ENCODE measurements at places on chromosomes 16 and 17.

DNA sequence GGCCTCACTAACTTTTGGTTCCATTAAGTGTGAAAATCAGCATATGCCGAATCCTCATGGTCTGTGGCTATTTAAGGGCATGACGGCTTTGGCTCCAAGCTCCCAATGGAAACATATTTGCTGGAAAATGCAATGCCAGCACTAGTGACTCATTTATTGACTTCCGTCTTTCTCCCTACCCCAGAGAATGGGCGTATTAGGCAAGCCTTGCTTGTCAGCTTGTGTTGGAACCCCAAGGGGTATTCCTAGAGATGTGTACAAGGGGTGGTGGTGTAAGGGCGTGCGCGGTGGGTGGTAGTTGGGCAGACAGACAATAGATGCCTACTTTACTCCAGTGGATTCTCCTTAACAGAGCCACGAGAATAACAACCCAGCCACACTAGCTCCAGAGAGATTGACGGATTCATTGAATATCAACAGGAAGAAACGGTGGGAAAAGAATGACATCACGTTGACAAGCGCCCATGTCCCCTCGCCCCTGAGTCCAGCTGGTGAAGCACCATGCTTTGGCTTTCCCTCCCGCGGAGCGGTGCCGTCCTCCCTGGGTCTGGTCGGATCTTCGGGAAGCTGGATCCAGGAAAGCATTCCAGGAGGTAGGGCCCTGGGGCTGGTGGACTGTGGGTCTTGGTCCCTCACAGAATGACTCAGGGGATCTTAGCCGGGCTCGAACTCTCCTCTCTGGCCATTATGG, 10.3 kb downstream of the CD300LB start:
- DNase-seq = no peak

- no peak for DNase-seq
Observed at GRCh38 chr17:40625311-40625710, 22.3 kb downstream of the SMARCE1 start.

DNA sequence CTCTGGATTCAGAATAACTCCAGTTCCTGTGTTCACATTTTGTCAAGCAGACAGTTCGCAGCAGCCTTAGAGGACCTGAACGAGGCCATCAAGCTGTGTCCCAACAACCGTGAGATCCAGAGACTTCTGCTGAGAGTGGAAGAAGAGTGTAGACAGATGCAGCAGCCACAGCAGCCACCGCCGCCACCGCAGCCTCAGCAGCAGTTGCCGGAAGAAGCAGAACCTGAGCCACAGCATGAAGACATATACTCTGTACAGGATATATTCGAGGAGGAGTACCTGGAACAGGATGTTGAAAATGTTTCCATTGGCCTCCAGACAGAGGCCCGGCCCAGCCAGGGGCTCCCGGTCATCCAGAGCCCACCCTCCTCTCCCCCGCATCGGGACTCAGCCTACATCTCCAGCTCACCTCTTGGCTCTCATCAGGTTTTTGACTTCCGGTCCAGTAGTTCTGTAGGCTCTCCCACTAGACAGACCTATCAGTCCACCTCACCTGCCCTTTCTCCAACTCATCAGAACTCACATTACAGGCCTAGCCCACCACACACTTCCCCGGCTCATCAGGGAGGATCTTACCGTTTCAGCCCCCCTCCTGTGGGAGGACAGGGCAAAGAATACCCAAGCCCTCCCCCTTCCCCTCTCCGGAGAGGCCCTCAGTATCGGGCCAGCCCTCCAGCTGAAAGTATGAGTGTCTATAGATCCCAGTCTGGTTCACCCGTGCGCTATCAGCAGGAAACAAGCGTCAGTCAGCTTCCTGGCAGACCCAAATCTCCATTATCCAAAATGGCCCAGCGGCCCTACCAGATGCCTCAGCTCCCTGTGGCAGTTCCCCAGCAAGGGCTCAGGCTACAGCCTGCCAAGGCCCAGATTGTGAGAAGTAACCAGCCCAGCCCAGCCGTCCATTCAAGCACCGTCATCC, 25.9 kb downstream of the CYB561 start:
- DNase-seq = no peak

GRCh38 chr17:78022425-78022824, 63.9 kb downstream of the TNRC6C start:
- no peak for DNase-seq

- DNase-seq = no peak
Observed at GRCh38 chr17:45692661-45693060, 91.5 kb upstream of the CRHR1 start.

GRCh38 chr16:3659251-3659650, 4.8 kb downstream of the DNASE1 start:
- DNase-seq = no peak

- no peak for DNase-seq
Observed at GRCh38 chr17:34826332-34826731, 134.9 kb downstream of the CCT6B start.

DNA sequence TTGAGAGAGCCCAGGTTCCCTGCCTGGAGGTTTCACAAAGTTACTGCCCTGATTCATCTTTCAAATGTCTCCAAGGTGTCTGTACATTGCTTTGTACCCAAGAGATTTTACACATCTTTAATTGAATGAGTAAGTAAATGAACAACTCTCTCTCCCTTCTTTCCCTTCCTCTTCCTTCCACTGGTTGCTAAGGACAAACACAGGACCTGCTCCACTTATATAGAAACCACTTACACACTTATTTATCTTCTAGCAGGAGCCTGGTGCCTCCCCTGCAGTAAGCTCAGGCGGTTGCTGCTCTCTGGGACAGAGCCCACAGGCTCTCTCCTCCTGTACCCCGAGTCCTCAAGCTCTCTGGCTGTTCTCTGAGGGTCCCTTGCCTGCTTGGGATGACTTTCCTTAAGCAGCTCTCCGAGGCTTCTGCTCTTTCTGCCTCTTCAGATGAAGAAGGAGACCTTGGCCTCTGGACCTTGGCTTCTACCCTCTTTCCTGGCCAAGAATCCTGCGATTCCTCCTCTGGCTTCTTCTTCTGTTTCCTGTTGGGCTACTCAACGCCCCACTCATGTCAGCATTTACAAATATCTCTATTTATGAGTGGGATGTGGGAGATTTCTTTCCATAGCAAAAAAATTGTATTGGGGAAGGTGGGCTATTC, 9.9 kb downstream of the PIRT start:
- no peak for DNase-seq

DNA sequence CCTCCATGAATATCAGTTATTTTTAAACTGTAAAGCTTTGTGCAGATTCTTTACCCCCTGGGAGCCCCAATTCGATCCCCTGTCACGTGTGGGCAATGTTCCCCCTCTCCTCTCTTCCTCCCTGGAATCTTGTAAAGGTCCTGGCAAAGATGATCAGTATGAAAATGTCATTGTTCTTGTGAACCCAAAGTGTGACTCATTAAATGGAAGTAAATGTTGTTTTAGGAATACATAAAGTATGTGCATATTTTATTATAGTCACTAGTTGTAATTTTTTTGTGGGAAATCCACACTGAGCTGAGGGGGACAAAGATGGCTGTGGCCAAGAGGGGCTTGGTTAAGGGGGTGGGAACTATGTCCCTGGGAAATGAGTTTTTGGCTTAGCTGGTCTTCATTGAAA, 2.3 kb downstream of the CCL11 start:
- DNase-seq = no peak

DNA sequence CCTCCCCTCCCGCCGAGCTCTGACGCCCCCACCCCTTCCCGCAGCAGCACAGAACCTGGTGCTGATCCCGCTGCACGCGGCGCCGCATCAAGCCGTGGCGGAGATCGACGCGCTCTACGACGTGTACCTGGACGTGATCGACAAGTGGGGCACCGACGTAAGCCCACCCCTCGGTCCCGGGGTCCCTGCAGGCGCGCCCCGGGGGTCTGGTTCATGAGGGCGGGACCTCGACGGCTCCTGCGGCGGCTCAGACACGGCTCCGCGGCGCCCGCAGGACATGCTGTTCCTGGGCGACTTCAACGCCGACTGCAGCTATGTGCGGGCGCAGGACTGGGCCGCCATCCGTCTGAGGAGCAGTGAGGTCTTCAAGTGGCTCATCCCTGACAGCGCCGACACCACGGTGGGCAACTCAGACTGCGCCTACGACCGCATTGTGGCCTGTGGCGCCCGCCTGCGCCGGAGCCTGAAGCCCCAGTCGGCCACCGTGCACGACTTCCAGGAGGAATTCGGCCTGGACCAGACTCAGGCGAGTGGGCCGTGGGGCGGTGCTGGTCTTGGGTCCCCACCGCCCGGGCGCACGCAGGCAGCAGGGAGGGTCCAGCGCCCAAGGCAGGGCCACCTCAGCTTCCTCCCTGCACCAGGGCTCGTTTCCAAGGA, 1.4 kb downstream of the DNASE1L2 start:
- no peak for DNase-seq

GRCh38 chr16:57828272-57829161, 26.2 kb upstream of the KIFC3 start:
- DNase-seq = no peak

GRCh38 chr17:77098884-77099545, 41.8 kb upstream of the SEC14L1 start:
- DNase-seq = peak; percentile 69

- no peak for DNase-seq
Observed at GRCh38 chr16:5852151-5852550, 754.6 kb upstream of the EEF2KMT start.

DNA sequence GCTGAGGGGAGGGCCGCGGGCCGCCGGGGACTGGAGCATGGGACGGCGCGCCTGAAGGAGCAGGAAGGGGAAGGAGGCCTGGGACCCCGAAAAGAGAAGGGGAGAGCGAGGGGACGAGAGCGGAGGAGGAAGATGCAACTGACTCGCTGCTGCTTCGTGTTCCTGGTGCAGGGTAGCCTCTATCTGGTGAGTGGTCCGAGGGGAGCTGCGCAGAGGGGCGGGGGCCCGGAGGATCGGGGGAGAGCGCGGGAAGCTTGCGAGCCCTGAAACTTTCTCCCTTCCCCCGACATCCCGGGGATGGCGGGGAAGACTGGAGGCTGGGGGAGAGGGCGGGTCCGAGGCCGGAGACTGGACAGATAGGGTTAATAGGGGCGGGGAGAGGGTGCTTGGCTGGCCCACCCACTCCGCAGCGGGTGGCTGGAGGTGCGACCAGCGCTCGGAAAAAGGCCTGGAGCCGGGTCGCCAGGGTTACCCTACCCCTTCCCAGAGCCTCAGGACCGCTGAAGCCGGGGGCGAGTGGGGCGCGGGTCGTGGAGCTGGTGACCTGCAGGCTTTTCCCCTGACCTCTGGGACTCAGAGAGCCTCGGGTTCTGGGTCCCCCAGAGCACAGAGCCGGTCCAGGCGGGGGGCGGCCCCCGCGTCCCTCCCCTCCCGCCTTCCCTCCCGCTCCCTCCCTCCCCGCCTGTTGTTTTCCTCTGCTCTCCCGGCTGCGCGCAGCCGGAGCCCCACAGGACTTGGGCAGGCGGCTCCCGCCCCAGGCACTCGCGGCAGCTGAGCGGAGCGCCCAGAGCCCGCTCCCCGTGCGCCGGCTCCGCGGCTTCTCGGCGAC, 631 bp downstream of the NXPH3 start:
- DNase-seq = no peak

DNA sequence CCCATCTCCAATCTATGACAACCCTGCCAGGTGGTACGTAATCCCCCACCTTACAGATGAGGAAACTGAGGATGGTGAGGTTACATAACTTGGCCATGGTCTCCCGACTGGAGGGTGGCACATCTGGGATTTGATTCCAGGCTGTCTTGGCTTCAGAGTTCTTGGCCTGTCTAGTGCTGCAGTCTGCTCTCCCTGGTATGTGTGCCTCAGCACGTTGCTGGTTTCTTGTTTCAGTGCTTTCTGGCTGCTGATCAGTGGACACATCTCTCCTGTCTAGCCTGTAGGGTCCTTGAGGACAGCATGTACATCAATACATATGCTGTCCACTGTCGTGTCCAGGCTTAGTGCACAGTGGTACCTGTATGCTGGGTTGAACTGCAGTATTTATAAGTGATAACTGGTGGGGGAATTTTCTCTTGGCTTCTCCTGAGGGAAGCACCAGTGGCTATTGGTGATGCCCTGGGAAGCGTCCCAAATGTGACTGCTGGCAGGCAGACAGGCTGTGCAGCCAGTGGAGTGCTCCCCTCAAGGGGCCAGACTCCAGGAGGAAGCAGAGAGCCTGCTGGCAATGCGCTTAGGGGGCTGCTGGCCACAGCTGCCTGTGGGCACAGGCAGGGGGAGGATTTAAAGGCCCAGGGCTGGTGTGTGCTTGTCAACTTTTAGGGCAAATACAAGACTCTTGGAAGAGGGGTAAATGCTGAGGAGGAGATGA, 14.4 kb downstream of the CTRL start:
- DNase-seq = no peak

DNA sequence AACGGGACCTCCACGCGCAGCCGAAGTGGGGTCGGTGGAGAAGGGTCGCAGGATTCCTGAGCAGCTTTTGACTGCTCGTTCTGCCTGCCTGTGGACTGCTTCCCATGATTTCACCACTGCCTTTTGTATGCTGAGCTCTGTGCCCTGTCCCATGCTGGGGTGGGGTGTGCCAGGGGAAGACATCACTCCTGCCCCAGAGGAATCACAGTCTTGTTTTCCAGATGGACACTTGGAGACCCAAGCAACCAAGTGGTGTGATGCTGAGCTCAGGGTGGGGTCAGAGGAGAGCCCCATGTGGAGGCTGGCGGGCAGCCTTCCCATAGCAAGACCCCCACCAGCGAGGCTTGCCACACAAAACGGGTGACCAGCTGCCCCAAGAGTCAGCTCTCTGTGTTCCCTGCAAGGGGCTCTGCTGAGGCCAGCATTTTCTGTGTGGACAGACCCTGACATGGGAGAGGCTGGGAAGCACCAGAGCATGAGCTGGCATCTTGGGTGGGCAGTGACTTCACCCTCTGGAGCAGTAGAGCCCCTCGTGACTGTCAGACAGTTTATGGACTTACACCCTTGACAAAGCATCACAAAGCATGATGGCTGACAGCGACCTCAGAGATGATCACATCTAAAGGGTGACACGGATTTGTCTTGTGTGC, 111.9 kb downstream of the GNAO1 start:
- DNase-seq = no peak

DNA sequence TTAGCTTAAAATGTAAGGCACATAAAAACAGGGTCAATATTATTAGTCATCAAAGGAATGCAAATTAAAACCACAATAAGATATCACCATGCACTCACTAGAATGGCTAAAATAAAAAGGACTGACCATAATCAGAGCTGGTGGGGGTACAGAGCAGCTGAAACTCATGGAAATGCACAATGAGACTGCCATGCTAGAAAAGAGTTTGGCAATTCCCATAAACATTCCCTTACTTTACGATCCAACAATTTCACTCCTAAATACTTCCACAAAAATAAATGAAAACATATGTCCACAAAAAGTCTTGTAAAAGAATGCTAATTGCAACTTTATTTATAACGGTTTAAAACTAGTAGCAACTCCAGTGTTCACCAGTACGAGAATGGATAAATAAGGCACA, 36.1 kb upstream of the ERCC4 start:
- DNase-seq = no peak

GRCh38 chr16:75238132-75238852, 13.1 kb downstream of the BCAR1 start:
- no peak for DNase-seq

DNA sequence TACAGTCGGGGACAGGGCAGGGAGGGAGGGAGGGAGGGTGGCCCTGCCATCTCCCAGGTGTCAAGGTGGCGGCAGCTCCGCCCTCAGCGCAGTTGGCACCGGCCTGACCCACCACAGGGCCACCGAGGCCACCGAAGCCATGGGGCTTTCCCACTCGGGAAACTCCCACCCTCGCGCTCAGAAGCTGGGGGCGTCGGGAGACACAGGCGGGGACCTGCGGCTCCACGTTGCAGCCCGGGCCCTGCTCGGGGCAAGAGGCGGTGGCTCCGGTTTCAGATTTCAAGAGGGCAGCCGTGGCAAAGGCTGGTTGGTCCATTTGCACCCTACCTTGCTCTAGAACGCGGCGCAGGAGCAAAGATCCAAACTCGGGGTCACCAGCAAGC, 544 bp downstream of the CYB561 start:
- DNase-seq = no peak

- DNase-seq = no peak
Observed at GRCh38 chr17:14605267-14605599, 304.4 kb downstream of the HS3ST3B1 start.
